ENCODE measurements at places on chromosomes 7 and 10.
A peak's percentile ranks its signal among the peaks of the same experiment; 100 is the strongest.

DNA sequence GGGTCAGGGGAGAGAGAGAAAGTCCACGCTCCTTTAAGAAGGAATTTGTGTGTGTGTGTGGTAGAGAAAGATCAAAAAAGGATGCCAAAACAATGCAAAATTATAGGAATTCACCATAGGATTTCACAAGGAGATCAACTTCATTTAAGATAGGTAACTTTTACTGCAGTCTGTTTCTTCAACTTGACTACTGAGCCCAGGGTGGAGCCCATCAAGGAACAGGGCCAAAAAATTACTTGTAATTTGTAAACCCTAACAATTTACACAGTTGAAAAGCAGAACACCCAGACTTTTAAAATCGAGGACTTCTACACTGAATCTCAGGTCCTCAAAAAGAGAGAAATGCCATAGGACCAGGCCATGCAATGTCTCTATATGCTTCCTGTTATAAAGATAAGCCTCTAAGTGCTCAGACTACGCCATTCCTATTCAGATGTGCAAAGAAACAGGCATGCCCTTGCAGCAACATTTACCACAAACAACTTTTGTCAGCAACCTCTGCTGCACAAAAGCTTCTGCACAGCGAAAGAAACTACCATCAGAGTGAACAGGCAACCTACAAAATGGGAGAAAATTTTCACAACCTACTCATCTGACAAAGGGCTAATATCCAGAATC lies 10.6 kb upstream of the GIMAP4 start:
- no peak for DNase-seq

DNA sequence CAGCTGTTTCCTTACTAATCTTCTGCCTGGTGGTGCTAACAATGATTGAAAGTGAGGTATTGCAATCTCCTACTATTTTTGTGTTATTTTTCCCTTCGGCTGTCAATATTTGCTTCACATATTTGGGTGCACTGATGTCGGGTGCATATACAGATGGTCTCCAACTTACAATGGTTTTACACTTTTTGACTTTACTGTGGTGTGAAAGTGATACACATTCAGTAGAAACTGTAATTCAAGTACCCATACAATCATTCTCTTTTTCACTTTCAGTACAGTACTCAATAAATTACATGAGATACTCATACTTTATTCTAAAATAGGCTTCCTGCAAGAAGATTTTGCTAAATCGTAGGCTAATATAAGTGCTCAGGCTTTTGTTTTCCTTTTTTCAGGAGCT lies 73.2 kb downstream of the RNF216 start:
- DNase-seq: no peak

GRCh38 chr10:78362406-78363022 lies 328.9 kb downstream of the RPS24 start:
- no peak for DNase-seq

DNA sequence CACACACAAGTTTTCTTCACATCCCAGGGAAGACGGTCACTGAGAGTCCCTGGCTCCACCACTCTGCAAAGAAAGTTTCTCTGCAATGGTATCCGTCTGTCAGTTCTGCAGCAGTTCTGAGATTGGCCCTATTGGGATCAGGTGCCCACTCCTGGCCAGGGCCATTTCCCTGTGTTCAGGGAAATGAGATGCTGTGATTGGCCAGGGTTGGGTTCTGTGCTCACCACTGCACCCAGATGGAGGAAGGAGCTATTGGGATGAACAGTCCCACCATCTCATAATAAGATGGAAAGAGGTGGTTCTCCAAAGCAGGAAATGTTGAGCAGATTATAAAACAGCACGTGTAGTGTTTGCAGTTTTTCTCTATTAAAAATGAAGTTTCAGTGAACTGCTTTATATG lies 13.3 kb upstream of the PIP4K2A start:
- no peak for DNase-seq

GRCh38 chr7:88229302-88229995 lies 9.6 kb upstream of the SRI start:
- DNase-seq: no peak

DNA sequence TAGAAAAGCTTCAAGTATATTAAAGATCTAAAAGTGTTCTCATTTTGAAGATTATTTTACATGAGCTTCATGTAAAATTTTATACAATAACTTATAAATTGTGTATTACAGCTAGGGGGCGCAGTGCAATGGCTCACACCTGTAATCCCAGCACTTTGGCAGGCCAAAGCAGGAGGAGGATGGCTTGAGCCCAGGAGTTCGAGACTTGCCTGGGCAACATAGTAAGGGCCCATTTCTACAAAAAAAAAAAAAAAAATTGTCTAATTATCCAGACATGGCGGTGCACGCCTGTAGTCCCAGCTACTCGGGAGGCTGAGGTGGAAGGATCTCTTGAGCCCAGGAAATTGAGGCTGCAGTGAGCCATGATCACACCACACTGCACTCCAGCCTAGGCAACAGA lies 16.6 kb downstream of the ACBD5 start:
- peak; percentile 29 for DNase-seq

DNA sequence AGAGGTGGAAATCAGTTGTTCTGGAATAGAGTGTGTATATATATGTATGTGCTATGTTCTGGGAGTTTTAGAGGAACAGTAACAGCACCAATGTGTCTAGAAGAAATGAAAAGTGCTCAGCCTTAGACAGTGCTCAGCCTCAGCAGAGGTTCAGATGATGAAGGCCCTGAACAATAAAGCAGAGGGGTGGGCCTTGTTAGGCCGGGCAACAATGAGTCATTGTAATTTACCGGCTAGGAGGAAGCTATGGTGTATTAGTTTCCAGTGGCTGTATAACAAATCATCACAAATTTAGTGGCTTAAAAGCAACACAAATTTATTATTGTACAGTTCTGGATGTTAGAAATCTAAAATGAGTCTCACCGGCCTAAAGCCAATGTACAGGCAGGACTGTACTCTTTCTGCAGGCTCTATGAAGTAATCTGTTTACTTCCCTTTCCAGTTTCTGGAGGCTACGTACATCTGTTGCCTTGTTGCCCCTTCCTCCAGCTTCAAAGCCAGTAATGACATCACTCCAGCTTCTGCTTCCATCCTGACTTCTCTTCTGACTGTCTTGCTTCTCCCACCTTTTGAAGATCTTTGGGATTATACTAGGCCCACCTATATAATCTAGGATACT lies 84.6 kb downstream of the CH25H start:
- DNase-seq: no peak

DNA sequence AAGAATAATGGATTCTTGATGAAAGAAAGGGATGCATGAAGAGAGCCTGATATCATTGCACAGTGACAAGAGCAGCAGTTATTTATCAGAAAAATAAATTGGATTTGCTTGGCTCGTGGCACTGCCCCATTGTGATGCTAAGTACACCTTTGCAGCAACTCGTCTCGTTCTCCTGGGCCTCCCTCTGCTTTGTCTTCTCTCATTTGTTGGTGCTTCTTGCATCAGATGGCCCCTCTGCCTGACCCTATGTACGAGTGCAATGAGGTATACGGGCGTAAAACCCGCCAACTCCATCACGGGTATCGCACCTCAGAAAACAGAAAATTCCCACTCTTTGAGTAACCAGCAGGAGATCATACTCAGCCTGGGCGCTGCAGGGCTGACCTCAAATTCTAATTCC lies 107.2 kb upstream of the C10orf90 start:
- no peak for DNase-seq

DNA sequence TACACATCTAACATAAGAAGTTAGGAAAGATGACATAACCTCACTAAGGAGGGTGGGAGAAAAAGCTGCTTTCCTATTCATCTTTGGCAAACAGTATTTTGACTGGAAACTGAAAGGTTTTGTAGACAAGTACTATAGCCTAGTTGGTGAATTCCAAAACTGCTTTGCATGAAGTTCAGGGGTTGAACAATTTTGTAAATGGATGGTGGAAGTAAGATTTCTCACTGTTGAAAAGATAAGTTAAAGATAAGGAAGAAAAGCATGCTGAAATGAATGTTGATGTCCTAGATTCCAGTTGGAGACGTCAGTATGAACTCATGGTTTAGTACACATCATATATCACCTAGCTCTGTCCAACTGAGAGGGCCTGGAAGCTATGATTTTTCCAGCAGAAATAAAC lies 159.1 kb upstream of the FEZF1 start:
- DNase-seq: no peak

GRCh38 chr10:90871279-90871765 lies 452 bp upstream of the RPP30 start:
- DNase-seq: no peak

GRCh38 chr7:133167300-133167699 lies 85.4 kb upstream of the CHCHD3 start:
- DNase-seq: no peak

GRCh38 chr7:158740657-158741293 lies 36.2 kb upstream of the NCAPG2 start:
- DNase-seq: no peak

- DNase-seq: no peak
Measured at GRCh38 chr7:55486192-55486590, 86.1 kb downstream of the VOPP1 start.

GRCh38 chr7:143069912-143070500 lies 17.9 kb downstream of the OR6V1 start:
- DNase-seq: no peak

- DNase-seq: no peak
Measured at GRCh38 chr10:17396004-17396403, 58.4 kb downstream of the ST8SIA6 start.

DNA sequence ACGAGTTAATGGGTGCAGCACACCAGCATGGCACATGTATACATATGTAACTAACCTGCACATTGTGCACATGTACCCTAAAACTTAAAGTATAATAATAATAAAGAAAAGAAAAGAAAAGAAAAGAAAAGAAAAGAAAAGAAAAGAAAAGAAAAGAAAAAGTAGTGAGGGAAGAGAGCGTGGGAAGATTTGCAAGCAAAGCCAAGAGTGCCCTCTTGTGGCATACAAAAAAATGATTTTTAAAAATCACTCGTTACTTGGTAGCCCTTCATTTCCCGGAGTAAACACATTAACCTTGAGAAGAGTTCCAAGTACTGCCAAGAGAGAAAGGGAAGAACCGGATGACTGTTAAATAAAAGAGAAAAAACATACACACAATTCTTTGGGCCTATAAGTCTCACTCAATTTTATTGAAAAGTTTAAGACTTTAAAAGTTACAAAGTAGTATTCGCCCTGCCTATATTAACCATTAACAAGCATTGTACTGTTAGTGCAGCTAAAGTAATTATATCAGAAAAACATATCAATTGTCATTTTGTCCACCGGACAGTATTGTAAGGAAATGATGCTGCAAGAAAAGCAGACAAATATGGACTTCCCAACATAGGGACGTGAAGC lies 6.2 kb upstream of the CH25H start:
- DNase-seq: peak; percentile 14

DNA sequence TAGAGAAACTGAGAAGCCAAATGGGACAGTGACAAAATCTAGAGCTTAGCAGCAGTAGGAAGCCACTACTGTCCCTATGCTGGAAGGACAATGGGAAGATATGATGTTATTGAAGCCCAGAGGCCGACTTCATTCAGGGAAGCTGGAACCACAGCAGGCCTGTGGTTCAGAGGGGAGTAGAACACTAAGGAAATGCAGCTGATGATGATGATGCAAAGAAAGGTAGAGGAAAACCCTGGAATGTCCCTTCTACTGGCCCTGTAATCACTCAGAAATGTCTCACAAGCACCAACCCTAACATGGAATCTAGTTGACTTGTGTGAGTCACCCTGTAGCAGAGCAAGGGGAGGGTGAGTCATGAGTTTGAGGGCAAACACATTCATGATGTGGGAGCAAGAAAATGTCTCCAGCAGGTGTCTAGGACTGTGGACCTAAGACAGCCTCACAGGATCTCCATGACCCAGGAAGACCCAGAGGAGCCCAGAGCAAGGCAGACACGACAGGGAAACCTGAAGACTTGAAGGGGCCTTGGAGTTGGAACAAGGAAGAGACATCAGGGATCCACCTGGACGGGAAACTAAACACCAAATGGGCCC lies 37.0 kb upstream of the LRRC17 start:
- DNase-seq: no peak

- DNase-seq: no peak
Measured at GRCh38 chr7:40095695-40096327, 38.6 kb downstream of the MPLKIP start.

DNA sequence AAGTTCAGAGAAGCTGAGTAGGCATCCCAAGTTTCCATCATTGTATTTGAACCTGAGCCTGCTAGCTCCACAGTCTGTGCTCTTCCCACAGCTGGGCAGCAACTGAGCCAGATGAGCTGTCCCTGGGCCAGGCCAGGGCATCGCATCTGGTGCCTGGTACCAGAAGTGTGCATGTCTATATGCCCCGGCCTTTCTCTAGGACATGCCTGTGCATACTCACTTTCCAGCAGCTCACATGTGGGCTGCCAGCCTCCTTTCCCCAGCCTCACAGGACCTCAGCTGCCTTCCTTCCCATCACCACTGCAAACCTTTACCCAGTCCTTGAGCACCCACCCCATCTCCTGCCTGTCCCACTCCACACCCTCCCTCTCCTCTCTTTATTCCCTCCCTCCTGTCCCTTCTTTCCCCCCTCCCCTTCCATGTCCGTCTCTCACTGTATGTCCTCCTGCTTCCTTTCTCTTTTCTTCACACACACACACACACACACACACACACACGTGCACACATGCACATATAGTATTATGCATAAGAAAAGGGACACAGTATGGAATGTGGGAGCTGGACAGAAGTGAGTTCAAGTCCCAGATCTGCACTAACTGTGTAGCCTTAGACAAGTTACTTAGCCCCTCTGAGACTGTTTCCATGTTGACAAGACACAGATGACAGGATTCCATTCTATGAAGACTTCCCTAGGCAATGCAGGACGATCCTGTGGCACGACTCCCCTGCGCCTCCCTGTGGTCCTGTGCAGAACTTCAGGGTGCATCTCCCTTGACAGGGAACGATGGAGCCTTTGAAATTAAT lies 10.9 kb downstream of the CDHR1 start:
- peak; percentile 77 for DNase-seq

GRCh38 chr7:34175837-34176236 lies 270.5 kb downstream of the BMPER start:
- no peak for DNase-seq

DNA sequence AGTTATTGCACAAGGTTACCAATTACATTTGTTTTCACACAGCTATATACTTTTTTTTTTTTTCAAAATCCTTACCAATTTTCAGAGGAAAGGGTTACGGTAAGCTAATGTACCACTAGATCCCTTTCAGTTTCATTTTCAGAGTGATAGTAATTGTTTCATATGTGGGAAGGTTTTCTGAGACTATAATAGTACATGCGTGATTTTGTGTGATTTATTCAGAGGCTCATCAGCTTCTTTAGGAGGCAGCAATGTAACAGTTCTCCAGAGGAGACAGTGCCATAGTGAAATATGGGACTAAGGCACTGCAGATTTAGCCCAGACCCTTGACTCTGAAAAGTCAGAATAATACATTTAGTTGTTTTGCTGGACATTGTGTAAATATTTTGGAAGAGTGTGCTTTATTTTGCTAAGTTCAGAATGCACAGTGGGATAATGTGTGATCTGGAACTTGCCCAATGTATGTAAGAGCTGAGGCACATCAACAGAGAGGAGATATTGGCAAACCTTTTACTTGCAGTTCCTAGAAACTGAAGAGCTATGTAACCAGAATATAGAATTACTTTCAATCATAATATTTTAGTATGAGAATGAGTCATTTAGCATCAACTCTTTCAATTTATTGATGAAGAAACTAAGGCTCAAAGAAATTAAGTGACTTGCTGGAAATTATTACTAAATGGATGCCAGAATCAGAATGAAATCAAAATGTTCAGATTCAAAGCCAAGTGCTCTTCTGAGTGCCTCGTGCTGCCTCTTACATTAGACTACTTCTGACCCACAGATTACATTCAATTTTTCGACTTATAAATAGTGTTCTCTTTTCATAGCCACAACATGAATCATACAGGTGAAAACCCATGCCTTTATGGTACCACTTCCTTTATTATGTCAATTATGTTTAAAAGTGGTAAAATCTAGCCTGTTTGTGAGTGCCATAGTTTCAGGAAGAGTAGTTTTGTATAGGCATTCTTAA lies 207.7 kb upstream of the TEX47 start:
- DNase-seq: no peak

Data from NCI-H1694 (cell line).